ENCODE measurements at places on chromosomes 16 and 17.

GRCh38 chr17:74697515-74697914 lies 15.2 kb downstream of the CD300LF start:
- DNase-seq, result no peak

- DNase-seq, result no peak
Measured at GRCh38 chr16:62254372-62254771, 218.1 kb upstream of the CDH8 start.

- no peak for DNase-seq
Measured at GRCh38 chr16:4370570-4371356, 885 bp upstream of the VASN start.

- peak; percentile 64 for DNase-seq
Measured at GRCh38 chr16:30183233-30184095, at the start of gene CORO1A. Gene CORO1A, plus strand, starts transcription at chr16:30183602. Its CDS starts 1,608 bp downstream, at chr16:30185210.

GRCh38 chr17:27747462-27748359 lies 52.6 kb downstream of the NOS2 start:
- DNase-seq, result no peak

GRCh38 chr16:52515068-52515671 lies 31.8 kb downstream of the TOX3 start:
- DNase-seq, result no peak

- no peak for DNase-seq
Measured at GRCh38 chr17:40329839-40330794, 21.1 kb downstream of the RARA start.

GRCh38 chr17:75041656-75042280 lies 5.0 kb downstream of the ATP5PD start:
- DNase-seq, result no peak

- no peak for DNase-seq
Measured at GRCh38 chr16:29909391-29909790, 9.1 kb downstream of the ASPHD1 start.

DNA sequence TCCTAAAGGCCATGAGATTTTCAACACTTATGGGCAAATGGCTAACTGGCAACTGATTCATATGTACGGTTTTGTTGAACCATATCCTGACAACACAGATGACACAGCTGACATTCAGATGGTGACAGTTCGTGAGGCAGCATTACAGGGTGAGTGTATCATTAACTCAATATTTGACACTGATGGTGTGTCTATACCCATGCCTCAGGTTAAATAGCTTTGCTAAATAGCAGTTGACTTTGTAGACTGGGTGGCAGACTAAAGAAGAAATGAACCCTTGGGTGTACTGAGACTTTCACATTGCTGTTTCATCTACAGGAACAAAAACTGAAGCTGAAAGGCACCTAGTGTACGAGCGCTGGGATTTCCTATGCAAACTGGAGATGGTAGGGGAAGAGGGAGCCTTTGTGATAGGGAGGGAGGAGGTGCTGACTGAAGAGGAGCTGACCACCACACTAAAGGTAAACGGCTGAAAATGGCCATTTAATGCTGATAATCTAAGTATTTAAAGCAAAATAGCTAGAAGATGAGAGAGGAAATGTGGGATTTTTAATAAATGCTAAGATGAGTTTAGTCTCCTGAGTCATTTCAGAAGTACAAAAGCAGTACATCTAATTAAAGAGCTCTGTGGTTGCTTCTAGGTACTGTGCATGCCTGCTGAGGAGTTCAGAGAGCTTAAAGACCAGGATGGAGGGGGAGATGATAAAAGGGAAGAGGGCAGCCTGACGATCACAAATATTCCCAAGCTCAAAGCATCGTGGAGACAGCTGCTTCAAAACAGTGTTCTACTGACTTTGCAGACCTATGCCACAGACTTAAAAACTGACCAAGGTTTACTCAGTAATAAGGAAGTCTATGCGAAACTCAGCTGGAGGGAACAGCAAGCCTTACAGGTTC lies 3.0 kb downstream of the SETD6 start:
- no peak for DNase-seq

GRCh38 chr17:47714773-47715396 lies 18.2 kb upstream of the TBX21 start:
- no peak for DNase-seq

DNA sequence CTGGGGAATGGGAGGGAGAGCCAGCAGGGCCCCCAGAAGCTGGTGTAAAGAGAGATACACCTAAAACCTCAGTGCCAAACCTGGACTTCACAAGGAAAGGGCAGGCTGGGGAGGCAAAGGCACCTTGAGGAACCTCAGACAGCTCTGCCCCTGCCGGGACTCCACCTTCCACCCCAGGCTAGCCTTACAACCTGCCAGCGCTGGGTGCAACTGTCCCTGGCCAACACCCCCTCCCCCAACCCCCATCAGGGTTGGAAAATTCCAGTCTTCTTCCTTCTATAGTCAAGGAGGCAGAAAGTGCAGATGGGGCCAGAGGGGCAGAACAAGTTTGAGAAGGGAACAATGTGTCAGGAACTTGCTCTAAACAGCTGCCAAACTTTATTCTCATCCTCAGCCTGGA lies 2.2 kb downstream of the YBX2 start:
- DNase-seq, result no peak

DNA sequence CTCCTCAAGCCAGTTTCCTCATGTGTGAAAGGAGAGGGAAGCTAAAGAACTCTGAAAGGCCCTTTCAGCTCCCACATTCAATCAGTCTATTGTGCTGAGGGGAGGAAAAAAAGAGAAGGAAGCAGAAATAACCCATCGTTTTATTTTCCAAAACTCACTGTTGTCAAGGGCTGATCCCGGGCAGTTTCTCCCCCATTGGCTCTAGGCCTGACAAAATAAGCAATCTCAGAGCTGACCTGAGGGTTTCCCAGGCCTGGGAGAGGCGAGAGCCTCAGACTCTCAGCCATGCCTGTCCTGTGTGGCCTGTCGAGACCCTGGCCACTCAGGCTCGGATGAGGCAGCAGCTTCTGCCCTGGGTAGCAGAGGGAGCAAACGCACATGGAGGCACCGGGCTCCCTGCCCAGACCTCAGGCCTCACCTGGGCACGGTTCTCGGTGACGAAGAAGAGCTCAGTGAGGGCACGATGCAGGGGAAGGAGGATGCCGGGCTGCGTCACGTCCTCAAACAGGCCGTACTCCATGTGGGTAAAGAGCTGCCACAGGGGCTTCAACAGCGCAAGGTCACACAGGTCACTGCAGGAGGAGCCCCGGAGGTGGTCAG lies 45.0 kb upstream of the ATP2A3 start:
- DNase-seq, result no peak

- DNase-seq, result no peak
Measured at GRCh38 chr17:5439446-5439764, 450 bp upstream of the C1QBP start.
